ENCODE measurements at places on chromosomes 6 and 20.

DNA sequence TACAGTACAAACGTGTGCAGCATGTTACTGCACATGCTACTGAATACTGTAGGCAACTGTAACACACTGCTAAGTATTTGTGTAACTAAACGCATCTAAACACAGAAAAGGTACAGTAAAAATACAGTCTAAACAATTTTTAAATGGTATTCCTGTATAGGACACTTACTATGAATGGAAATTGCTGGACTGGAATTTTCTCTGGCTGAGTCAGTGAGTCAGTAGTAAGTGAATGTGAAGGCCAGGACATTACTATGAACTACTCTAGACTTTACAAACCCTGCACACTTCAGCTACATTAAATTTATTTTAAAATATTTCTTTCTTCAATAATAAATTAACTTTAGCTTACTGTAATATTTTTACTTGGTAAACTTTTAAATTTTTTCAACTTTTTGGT, 225.0 kb upstream of the TENT5A start:
- DNase-seq: no peak

DNA sequence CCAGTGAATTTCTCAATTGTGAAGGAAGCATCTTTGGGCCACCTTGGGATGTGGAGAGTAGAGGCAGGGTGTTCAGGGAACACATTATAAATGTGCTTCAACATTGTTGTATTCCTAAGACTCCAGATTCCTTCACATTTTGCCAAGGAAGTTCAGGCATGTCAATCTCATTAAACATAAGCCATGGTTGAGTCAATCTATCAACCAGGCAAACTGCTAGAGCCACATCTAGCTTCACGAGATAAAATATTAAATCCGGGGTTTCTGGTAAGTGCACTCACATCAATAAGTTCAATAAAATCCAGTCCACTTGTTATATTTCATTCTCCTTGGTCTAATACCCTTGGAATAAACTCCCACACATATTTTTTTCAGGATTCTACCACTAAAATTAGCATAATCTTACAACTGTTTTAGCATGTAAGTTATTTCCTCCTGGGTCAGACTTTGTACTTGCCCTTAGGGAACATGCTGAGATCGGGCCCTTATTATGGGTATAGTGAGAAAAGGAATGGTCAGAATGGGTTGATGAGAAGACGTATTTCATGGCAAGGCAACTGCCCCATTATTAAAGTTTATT, 93.6 kb downstream of the ADTRP start:
- no peak for DNase-seq

DNA sequence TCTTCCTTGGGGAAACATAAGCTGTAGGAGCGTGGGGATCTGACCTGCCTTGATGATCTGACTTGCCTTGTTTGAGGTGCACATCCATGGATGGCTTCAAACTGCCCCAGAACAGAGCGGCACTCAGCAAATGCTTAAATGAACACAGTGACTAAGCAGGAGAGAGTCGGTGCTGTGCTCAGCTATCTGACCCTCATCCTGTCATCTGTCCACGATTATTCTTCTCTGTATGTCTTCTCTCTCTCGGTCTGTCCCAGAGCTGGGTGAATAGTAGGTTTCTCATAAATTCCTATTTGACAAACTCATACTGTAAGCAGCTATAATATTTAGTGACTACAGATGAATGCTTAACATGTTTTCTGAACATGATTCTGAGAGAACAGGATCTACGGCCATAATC, 37.3 kb downstream of the TRAM2 start:
- no peak for DNase-seq

GRCh38 chr6:24720131-24720603, 1.2 kb upstream of the C6orf62 start:
- DNase-seq: peak; percentile 51

DNA sequence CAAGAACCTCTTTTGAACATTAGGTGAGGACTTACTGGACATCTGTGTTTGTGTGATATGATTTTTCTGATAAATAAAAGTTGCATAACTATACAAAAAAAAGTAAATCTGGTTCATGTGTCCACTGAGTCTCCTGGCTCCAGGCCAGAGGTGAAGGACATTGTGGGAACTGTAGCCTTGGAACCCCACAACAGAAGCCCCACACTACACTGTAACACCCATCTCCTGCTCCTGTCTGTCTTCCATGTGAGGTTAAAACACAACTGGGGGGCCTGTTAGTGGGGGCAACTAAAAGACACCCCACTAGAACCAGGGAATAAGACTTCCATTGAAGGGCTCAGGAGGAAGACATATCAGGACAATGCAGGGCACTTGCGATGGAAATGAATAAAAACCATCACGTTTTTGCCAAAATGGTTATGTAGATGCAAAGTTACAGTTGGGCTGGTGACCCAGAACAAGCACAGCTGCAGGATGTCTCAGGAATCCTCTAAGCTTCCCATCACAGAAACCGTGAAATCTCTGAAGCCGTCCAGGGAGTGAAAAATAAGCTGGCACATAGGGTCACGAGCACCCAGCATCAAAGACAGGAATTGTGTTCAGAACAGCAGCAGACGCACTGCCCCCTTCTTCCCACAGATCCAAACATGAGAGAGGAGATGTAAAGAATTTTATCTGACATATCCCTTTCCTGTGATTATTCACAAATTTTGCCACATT, 36.7 kb upstream of the PCSK2 start:
- DNase-seq: no peak

DNA sequence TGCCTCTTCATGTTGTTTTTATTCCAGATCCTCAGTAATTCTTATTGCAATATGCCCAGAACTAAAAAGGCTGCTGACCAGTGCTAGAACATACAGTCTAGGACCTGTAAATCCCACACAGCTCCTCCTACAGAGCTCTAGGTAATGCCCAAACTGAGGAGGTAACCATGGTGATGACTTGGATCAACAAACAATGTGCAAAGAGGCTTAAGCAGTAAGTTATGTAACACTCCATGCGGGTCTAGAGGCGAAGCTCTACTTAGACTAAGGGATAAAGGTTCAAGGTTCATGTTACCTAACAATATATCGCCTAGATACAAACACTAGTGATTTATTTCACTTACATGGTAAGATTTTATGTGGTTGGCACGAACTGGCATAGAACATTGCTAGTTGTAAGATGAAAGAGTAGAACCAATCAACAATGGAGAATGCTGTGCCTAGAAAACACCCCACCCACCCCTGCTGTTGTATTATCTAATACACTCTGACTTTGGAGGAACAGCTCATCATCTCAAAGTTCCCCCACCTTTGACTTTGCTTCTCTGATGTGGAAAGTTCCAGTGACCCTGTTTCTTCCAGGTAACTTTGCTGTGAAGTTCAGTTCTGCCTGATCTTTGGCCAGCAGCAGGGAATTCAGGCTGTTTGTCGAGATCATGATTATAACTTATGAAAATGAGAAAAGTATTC, 242.4 kb downstream of the ALDH8A1 start:
- no peak for DNase-seq

- DNase-seq: no peak
These were observed 499.3 kb downstream of the CDKAL1 start for GRCh38 chr6:21033575-21034026.

GRCh38 chr20:63048516-63049190, 41.9 kb upstream of the BHLHE23 start:
- DNase-seq: no peak

- DNase-seq: no peak
These were observed 17.2 kb downstream of the UNC5CL start for GRCh38 chr6:41021832-41022231.

- no peak for DNase-seq
These were observed 27.6 kb downstream of the GABRR2 start for GRCh38 chr6:89287351-89288028.

GRCh38 chr6:154460306-154461071, 50.0 kb downstream of the CNKSR3 start:
- no peak for DNase-seq

DNA sequence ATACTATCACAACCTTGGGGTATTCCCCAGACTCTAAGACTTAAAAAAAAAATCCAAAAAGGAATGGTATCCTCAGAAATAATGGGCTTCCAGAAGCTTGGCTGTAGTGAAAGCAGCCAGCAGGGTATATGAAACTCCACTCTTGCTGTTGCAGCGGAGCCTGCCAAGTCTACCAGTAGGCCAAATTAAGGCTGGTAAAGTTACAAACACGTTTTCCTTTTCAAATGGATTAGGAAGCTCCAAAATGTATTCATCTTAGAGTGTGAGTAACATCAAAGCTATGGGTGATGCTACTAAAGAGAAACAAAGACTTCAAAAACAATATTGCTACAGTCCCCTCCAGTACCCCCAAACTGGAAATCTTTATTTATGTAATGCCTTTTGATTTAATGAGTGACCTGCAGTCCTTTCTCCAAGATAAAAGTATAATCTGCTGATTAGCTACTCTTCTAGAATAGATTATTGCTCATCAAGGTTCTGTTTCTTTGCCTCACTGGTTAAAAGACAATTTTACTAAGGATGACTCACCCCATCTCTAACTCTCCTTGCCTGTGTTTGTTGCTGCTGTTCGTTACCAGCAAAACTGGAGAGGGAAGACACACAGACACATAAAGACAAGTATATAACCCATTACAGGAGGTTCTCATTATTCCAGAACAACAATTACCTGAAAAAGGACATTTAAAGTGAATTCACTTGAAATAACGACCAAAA, 84.9 kb downstream of the BTBD9 start:
- DNase-seq: no peak

DNA sequence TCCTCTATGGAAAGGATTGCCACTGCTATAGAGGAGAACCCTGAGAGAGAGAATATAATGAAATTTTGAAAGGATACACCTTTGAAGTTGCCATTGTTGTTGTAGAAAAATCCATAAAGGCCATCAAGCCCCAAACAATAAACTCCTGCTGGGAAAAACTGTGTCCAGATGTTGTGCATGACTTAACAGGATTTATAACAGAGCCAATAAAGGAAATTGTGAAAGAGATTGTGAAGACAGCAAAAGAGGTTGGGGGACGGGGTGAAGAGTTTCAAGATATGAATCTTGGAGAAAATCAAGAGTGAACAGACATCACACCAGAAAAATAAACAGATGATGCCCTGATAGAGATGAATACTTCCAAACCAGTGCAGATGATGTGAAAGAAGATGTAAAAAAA, 396.4 kb downstream of the BCKDHB start:
- no peak for DNase-seq

DNA sequence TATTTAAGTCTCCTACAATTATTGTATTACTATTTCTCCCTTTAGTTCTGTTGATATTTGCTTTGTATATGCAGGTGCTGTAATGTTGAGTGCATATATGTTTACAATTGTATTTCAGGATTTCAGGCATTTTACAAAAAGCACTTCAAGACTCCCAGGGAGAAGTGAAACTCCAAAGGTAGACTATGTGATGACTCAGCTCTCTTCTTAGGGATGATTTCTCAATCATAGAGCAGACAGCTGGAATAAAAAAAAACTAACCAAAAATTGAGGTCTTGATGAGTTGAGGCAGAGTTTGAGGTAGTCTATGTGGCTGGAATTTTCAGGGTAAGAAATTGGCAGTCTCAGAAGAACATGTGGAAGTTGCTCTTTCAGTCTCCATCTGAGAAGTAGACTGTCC, 786.1 kb downstream of the TFAP2A start:
- DNase-seq: no peak

- no peak for DNase-seq
These were observed 91.4 kb upstream of the BTBD3 start for GRCh38 chr20:11826334-11826733.

DNA sequence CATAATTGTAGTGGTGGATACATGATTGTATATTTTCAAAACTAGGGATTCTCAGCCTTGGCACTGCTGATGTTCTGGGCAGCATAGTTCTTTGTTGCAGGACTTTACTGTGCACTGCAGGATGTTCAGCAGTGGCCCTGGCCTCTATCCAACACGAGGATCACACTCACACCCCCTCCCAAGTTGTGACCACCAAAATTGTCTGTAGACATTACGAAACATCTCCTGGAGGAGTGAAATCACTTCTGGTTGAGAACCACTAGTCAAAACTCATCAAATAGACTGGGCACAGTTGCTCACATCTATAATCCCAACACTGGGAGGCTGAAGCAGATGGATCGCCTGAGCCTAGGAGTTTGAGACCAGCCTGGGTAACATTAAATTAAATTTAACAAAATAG, 123.1 kb upstream of the CDYL start:
- DNase-seq: no peak

- no peak for DNase-seq
These were observed 33.6 kb downstream of the GFOD1 start for GRCh38 chr6:13453771-13454251.

- DNase-seq: no peak
These were observed 44.0 kb downstream of the SRPK1 start for GRCh38 chr6:35876902-35877301.

DNA sequence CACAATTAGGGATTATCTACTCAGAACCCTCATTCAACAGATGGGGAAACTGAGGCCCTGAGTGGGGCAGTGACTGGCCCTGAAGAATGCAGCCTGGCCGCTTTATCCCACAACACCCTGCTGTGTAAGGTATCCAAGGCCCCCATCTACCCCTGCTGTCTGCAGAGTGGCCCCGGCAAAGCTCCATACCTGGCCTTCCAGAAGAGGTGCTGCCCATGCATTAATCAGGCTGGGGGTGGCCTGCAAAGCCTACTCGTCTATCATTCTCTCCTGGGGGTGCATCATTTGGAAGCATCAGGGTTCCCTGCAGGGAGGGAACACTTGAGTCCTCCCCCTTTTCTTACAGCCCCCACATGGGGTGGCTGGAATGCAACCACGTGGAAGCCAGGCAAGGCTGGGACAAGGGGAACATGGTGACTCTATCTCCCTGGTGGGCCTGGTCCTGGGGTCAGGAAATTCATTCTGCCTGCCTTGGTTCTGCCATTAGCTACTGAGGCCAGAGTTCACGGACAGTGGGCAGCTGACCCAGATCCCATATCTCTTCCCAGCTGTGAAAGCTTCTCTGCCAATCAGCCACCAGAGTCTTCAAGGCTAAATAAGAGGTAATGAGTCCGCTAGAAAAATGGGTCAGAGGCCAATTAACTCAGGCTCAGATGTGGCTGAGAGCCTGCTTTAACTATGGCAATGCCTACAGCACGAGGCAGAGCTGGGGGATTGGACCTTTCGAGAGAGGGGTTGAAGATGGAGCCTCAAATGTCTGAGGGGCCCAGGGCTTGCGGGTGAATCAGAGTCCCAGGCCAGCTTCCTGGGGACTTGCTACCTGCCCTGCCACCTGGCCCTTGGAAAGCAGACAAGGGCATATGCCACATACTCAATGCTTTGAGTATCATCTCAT, 72.3 kb upstream of the TOX2 start:
- DNase-seq: no peak

Measured in activated CD4-positive, CD25-positive, alpha-beta regulatory T cell (primary cell).